ENCODE measurements at places on chromosomes 3 and 15.

DNA sequence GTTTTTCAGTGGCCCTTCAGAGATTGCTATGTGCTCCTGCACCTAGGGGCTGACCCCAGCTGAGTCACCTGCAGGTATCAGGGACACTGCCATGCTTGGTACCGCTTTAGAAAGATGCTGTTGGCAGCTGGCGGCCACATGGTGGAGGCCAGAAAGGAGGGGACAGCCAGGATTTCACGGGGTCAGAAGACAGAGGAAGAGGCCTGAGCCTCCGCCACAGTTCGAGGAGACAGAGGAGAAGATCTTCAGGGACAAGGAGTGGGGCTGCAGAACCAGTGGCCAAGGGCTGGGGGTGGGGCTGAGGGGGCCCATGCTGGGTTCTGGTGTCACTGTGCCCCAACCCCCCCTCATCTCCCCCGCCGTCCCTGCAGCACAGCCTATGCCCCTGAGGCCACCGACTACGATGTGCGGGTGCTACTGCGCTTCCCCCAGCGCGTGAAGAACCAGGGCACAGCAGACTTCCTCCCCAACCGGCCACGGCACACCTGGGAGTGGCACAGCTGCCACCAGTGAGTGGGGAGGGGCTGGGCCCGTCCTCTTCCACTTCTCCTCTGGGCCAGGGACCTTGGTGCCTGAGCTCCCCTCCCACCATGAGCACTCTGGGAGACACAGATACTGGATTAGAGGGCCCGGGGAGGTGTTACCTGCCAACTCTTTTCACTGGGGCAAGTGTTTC lies 19.9 kb downstream of the LOXL1 start:
- DNase-seq = no peak

DNA sequence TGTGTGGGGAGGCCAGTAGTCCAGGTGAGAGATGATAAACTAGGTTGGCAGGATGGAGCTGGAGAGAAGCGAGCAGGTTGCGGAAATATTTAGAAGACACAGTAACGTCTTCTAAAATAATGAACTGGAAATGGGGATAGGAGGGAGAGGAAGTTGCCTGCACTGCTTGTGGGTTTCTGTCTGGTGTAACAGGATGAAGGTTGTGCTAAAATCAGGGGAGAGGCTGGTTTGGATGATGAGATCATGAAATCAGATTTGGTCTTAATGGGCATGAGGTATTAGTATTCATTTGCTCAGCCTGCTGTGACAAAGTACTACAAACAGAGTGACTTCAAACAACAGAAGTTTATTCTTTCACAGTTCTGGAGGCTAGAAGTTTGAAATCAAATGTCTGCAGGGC lies 32.1 kb upstream of the TNFAIP8L3 start:
- DNase-seq = no peak

DNA sequence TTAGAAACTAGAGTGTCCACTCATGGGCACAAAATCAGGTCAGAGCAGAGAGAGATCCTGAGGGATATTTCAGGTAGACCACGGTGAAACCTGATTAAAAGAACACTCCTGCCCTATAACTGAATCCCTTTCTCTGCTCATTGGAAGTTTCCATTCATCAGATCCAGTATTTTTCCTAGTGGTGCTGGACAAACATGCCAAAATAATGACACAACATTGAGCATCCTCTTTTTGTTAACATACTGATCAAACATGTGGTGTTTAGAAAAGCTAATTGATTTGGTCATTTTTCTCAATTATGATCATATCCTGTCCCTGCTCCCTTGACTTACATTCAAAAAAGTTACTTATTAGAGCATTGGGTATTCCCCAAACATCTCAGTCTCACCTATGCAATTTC lies 27.2 kb downstream of the PTX3 start:
- no peak for DNase-seq

DNA sequence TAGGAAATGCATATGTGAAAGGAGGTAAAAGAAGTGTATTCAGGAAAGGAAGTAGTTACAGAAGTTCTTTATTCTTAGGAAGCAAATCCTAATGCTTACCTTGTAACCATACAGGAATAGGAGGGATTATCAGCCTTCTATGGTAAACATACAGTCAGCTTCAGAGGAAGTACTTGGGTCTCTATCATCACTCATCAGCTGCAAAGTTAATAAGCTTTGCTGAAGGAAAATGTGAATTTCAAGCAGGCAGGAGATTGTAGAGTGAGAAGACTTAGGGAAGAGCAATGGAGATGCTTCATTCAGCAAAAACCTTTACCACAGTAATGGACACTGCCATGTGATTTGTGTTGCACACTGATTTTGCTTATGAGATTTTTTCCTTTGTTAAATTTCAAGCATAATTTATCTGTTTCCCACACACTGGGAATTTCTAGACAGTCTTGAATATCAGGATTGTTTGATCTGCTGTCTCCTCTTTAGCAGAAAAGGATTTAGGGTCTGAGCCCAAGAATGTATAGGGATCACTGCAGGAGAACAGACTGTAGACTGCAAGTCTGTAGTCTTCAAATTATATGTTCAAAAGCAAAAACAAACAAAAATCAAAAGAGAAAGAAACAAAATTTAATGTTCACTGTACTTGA lies 150.8 kb downstream of the ZNF609 start:
- no peak for DNase-seq

- DNase-seq = no peak
Measured at GRCh38 chr15:75791337-75791713, 51.9 kb upstream of the UBE2Q2 start.

DNA sequence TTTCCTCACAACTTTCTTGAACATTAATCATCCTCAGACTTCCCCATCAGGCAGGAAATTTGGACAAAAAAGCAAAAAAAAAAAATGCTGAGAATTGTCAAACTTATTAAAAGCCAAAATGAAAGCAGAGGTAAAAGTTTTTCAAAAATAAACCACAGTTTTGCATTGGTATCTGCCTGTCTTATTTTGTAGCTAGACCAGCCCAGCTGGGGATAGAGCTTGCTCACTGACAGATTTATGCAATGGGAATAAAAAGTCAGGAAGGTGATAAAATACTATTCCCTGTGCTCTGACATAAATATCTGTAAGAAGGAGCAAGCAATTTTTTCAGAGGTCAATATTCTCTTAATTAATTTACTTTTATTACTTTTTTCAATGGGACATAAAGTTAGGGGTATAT lies 1006.7 kb upstream of the ALCAM start:
- no peak for DNase-seq

GRCh38 chr3:98563661-98564281 lies 29.6 kb downstream of the CPOX start:
- DNase-seq = no peak

DNA sequence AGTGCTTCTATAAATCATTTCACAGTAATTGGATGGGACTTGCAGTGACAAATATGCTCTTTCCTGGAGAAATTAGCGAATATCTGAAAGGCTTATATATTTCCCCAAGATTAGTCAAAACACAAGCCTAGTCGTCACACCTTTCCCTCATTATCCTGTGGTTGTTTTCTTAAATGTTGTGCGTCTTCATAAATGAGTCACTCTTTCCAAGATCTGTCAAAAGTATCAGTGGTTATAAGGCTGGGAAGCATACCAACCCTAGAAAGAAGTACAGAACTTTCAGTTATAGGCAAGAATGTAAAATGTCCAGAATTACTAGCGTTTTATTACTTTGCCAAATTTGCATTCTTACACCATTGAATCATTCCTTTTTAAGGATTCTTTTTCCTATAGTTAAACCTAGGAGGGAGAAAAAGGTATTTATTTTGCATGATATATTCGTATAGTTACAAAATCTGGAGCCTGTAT lies 33.6 kb downstream of the TMEM212 start:
- DNase-seq = peak; percentile 74

DNA sequence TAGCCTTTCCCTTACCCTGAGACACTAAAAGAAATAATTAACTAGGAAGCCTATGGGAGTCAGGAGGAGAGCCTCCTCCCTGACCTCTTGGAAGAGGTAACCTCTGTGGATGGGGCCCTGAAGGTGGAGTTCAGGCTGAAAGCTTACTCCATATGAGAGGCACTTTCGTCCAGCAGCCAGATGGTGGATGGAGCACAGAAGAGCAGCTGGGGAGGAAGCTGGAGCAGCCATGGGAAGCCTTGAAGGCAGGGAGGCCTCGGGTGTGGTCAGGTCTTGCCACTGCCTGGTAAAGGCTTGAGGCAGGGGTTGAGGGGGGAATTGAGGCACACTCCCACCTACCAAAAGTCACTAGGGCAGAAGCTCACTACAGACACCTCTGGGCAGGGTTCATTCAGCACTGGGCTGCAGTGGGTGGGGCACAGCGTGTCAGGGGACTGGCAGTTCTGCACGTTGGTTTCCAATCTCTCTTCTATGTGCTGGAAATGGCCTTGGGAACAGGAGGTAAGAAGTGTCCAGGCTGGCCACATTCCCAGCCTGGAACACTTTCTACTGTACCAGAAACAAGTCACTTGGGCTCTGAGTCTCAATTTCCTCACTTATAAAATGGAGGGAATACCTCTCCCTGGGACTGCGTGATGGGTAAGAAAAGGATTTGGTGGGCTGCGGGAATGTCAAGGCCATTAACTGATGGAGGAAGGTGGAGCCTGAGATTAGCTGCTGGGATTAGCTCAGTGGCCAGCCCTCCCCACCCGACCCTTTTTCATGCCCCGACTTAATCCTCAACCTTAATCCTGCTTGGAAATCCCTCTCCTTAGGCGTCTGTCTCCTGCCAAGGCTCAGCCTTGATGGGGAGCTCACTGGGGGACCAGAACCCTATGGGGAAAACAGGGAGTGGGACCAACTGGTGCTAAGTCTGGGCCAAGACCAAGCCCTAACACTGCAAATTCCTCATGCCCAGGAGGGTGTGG lies 5.4 kb downstream of the PCBP4 start:
- no peak for DNase-seq

- DNase-seq = no peak
Measured at GRCh38 chr3:3071136-3071535, 39.0 kb downstream of the IL5RA start.

- no peak for DNase-seq
Measured at GRCh38 chr3:193556841-193557240, 2.1 kb upstream of the ATP13A4 start.

DNA sequence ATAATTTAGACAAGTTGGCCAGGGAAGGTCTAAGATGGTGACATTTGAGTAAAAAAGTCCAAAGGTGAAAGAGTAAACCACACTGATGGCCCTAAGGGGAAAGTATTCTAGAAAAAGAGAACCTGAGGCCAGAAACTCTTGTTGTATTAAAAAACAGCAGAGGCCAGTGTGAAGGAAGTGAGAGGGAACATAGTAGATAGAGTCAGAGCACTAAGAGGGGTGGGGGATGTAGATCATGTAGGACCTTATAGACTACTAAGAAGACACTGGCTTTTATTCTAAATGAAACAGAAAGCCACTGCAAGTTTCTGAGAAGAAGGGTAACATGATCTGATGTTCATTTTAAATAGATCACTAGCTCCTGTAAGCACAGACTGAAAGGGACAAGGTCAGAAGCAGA lies 14.5 kb downstream of the POLQ start:
- DNase-seq = no peak

- no peak for DNase-seq
Measured at GRCh38 chr3:77042343-77042742, 2.4 kb downstream of the ROBO2 start.

- DNase-seq = no peak
Measured at GRCh38 chr3:60594025-60594424, 657.2 kb downstream of the FHIT start.

GRCh38 chr15:85858586-85859375 lies 64.1 kb upstream of the KLHL25 start:
- DNase-seq = no peak

GRCh38 chr15:81178365-81178764 lies 18.3 kb upstream of the IL16 start:
- no peak for DNase-seq

DNA sequence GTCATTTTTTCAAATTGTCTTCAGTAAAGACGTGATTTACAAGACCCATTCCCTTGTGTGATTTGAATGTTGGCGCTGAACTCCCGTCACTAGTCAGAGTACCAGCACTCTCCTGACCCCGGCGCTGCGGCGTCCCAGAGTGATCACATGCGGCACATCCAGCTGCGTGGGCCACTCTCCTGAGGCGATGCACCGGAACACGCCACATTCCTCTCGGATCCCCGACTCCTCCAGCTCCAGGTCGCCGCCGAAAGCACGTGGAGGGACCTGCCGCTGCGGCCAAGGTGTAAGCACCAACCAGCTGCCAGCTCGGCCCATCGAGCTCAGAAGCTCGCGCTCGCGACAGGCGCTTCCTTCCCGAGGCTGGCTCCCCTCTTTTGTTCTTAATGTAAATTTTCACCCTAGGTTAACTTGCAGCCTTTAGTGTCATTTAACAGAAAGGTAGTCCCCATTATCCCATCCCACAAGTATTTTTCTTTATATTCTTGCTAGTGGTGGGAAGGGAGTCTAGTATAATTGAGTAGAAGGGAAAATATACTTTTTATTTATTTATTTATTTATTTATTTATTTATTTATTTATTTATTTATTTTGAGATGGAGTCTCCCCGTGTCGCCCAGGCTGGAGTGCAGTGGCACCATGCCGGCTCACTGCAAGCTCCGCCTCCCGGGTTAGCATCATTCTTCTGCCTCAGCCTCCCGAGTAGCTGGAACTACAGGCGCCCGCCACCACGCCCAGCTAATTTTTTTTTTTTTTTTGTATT lies 61.7 kb upstream of the VGLL3 start:
- no peak for DNase-seq

DNA sequence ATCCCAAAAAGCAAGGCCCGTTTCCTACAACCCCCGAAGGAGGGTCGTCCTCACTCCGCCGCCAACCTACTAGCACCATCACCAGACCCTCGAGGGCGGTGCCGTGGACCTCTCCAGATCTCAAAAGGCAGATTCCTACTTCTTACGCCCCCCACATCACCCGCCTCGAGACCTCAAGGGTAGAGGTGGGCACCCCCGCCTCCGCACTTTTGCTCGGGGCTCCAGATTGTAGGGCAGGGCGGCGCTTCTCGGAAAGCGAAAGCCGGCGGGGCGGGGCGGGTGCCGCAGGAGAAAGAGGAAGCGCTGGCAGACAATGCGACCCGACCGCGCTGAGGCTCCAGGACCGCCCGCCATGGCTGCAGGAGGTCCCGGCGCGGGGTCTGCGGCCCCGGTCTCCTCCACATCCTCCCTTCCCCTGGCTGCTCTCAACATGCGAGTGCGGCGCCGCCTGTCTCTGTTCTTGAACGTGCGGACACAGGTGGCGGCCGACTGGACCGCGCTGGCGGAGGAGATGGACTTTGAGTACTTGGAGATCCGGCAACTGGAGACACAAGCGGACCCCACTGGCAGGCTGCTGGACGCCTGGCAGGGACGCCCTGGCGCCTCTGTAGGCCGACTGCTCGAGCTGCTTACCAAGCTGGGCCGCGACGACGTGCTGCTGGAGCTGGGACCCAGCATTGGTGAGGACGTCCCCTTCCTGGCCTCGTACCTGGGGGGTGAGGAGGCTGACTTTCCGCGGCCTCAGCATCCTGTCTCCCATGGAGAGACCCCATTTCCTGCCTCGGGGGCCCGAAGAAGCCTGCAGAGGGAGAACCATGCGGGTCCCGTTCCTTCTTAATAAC lies at the start of gene MYD88:
MYD88 (plus strand) TSS at position 313 of the 842 bp plus-strand sequence; CDS start at position 353, 40 bp downstream.
- no peak for DNase-seq

DNA sequence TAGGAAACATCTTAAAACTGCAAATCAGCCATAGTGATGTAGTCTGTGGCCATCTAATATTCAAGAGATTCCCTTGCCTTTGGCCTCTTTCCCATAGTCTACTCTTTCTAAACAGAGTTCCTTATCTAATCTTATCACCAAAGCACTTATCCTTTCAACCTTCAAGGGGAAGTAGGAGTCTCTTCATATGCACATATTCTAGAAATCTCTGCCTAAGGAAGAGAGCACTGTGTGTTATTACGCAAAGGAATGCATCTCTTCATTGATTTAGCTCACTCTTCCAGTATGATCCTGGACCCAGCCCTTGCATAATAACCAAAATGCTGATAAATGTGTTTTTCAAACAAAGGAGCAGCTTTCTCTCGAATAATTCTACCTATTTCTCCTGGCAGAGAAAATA lies 253.7 kb upstream of the TPRG1 start:
- DNase-seq = no peak

GRCh38 chr3:153043729-153044328 lies 118.2 kb upstream of the RAP2B start:
- DNase-seq = no peak

Data from HS-27A (cell line).